ENCODE measurements at places on chromosomes 1 and 21.
A peak's percentile ranks its signal among the peaks of the same experiment; 100 is the strongest.

DNA sequence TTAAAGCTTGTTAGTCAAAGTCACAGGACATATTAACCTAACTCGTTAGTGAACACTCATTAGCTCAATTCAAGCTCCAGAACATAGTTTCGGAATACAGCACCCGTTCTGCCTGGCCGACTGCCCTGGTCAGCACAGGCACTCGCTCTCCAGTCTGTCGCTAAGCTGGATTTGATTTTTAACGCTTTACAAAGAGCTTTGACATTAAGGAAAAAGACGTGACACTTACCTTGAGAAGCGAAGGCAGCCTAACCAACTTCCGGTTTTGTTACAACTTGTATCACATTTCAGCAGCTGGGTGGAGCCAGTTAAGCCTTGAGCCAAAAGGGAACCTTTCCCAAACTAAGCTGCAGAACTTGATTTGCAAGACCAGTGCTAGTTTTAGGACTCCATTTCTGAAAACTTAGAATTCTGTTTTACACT lies at the start of gene FRRS1:
Gene FRRS1, minus strand, starts transcription at position 258 of the 423 bp plus-strand sequence. CDS start 17,867 bp downstream, outside the sequence.
- DNase-seq, result peak; percentile 53

GRCh38 chr1:150551051-150551783 lies 2.0 kb downstream of the ADAMTSL4 start:
- no peak for DNase-seq

DNA sequence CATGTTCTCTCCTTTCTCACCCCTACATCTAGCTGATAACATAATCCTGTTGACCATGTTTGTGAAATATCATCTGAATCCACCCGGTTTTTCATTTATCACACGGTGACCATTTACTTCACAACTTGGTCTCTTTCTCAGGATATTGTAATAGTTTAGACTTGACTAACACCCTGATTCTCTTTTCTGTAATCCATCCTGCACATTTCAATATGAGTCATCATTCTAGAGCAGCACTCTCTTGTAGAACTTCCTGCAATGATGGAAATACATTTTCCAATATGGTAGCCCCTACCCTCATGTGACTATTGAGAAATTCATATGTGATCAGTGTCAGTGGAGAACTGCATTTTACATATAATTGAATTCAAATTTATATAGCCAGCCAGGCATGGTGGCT lies 2.3 kb upstream of the JAM2 start:
- DNase-seq, result peak; percentile 3

- no peak for DNase-seq
These were observed 55.0 kb downstream of the PLXNA2 start for GRCh38 chr1:208189183-208189582.

- peak; percentile 5 for DNase-seq
These were observed 22.4 kb downstream of the SLC35A3 start for GRCh38 chr1:99992044-99992722.

- DNase-seq, result no peak
These were observed 10.1 kb downstream of the FASLG start for GRCh38 chr1:172669011-172669410.

DNA sequence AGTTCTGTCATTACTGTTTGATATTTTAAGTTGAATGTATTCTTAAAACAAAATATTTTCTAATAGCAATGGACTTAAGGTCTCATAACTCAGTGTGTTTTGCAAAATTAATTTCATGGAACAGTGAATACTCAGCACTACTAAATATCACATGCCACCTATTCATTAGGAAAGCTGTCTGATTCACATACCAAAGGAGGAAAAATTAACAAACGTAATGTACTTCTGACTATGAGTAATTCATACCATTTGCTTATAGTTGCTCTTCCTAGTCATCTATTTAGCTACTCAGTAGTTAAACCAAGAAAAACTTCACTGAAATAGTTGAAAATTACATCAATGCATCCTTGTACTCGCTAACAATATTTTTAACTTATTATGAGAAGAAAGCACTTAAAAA lies 35.2 kb downstream of the TP53BP2 start:
- no peak for DNase-seq

DNA sequence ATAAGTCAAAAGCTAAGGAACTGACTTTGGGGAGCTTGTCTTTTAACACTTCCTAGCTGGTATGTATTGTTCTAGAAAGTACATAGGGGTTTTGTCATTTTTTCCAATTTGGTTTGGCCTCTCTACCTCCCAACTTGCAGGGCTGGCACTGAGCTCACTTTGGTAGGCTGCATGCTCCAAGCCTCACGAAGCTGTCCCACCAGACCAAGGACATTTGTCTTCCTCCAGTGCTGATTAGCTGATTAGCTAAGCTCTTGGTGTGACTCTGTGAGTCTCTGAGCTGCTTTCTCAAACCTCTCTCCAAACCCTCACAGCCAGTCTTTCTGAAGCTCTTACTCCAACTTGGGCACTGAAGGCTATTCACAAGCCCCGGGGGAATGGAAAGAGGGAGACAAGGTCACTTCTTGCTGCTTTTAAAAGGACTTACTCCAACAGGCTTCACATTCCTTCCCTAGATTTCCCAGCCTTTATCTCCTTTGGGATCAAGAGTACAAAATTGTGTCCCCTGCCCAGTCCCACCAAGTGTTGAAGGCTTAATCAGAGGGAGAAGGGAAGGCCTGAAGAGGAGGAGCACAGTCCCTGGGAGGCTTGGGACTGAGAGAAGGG lies 893 bp upstream of the CFAP45 start:
- no peak for DNase-seq

DNA sequence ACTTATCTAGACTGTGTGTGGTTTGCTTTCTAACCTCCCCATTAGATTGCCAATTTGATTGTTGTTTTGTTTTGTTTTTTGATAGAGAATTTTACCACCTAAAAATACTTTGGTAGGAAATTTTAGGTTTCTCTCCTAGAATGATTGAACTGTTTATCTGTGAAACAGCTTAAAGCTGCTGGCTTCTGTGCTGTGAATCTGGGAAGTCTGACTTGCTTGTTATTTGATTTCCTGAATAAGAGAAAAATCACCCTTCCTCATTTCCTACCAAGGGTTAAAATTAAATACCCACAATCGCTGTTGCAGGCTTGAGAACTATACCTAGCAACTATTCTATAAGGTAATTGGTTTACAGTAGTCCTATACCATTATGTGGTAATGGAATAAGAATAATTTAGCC lies 198.9 kb upstream of the CACYBP start:
- DNase-seq, result no peak

- DNase-seq, result peak; percentile 31
These were observed 15.8 kb upstream of the TNFRSF8 start for GRCh38 chr1:12047120-12047876.

GRCh38 chr1:168468822-168469221 lies 75.0 kb downstream of the XCL2 start:
- DNase-seq, result no peak

DNA sequence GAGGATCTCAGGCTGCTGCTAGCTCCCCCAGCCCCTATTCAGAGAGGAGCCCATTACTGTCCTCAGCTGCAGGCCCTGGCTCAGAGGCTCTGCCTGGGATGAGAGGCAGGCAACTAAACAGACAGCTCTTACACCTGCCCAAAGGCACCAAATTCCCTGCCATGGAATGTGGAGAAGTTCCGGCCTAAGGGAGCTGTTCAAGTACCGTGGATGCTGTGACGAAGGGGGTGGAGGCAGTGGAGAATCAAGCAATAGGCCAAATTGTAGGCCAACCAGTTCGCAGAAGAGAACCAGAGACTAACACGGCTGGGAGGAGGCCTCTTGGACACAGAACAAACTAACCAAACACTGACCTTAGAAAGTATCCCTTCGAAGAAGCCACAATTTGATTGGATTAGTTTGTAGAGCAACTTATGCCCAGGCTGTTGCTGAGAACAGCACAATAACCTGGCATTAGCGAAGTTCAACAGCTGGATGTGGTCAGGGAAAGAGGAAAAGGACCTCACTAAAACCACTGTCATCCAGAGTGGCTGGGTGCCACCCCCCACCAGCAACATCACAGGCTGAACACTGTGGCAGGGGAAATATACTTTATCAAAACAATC lies 3.6 kb downstream of the C1orf174 start:
- DNase-seq, result no peak

DNA sequence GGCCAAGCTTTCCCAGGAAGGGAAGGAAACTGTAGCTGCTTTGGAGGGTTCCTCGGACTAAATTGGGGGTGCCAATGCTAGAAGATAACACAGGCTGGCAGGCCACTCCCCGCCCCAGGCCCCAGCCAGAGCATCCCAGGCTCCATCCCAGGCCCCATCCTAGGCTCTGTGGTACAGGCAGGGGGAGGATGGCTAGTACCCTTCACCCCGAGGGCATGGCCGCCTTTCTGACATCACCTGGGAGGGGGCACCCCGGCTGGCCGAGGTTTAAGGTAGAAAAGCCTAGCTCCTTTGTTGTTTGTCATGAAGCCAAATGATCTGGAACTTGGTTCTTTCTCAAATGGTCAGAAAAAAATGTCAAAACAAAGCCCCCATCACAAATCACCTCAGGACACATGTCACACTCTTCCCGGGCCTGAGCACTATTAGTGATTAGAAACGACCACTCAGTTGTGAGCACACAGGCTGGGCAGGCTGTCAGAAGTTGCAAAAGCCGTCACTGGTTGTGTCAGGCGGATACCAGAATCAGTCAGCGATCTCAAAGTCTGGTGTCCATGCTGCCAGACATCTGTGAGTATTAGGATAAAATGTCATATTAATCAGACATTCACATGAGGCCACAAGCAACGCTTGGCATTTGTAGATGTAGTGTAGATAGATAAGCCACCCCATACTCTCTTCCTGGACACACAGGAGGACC lies 31.0 kb upstream of the ETS2 start:
- DNase-seq, result no peak

GRCh38 chr1:247156787-247157232 lies 15.0 kb downstream of the ZNF124 start:
- DNase-seq, result no peak

GRCh38 chr21:31159808-31160207 lies 121.5 kb upstream of the KRTAP19-8 start:
- DNase-seq, result no peak

- DNase-seq, result no peak
These were observed 750.9 kb downstream of the BRINP3 start for GRCh38 chr1:189726806-189727205.

DNA sequence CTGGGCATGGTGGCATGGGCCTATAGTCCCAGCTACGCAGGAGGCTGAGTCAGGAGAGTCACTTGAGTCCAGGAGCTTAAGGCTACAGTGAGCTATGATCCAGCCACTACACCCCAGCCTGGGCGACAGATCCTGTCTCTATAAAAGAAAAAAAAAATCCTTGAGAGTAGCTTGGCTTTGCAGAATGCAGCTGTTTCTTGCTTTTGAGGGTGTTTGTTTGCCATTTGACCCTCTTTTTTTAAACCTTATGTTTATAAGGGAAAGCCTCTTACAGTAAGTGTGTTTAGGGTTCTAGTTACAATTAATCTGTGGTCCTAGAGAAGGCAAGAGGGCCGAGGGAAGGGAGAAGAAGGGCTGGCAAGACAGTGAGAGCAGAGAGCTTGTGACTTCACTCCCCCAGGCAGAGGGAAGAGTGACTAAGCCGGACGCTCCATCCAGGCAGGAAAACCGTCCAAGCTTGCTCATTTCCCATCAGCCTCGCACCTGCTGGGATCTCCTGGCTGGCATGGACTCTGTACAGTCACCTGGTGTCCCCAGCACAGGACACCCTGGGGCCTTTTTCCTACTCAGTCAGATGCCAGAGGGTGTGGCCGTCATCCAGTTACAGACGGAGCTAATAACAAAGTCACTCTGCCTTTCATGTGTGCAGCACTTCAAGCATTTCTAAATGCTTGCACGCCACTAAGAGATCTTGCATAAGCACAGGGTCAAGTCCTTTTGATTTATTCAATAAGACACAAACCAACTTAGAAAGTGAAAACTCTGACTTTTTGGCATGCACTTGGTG lies 55.5 kb upstream of the PSEN2 start:
- DNase-seq, result peak; percentile 80

DNA sequence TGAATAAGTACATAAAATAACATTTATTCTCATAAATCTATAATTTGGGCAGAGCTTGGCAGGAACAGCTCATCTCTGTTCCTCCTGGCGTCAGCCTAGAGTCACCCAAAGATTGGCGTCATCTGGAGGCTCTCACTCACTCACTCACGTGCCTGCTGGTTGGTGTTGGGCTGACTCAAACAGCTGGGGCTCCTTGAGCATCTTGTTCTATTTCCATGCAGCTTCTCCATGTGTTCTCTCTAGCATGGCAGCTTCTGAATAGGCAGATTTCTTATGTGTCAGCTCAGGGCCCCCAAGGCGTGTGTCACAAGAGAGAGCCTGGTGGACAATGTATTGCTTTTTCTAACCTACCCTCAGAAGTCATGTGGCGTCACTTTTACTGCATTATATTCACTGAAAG lies 70.6 kb upstream of the RAB3GAP2 start:
- no peak for DNase-seq

- peak; percentile 29 for DNase-seq
These were observed 10.9 kb downstream of the S100PBP start for GRCh38 chr1:32828341-32828740.

DNA sequence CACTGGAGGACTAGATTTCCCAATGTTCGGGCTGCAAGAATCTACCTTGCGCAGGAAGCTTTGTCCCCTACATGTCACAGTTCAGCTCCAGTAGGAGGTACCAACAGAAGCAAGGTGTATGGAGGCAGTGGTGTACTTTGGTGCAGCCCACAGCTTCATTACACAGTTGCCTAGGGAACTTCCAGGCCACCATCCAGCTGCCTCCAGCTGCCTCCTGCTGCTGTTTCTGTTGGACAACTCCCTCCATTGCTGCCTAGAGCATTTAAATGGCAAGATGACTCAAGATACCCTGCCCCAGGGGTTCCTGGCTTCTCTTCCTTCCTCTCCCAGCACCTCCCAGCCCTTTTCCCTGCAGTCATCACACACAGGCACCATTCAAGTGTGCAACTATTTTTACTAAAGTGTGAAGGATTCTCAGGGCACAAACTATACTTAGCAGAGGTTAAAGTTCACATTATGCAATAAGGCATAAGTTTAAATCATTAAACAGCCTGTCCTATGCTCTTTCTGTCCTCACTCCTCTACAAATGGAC lies 39.0 kb upstream of the ATP1A1 start:
- no peak for DNase-seq

GRCh38 chr1:45640293-45640692 lies 16.4 kb upstream of the CCDC17 start:
- peak; percentile 24 for DNase-seq

- no peak for DNase-seq
These were observed 99.8 kb downstream of the SNX7 start for GRCh38 chr1:98761219-98761865.

DNA sequence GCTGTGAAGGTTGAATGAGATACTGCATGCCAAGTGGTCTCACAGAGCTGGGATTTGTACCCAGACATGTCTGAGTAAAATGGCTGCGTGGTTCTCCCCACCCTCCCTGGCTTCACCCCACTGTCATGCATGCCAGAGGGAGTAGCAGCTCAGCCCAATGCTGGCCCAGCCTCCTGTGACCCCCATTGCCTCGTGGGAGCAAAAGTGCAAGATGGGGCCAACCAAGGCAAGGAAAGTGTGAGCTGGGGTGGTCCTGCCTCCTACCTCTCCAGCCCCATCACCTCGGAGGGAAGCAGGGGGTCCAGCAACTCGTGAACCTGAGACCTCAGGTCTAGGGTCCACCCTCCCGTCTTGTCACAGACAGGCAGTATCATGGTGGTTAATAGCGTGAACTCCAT lies 209.8 kb upstream of the GRIK3 start:
- no peak for DNase-seq
